Vagina (tissue), 2 donors: ENCODE measurements at places on chromosomes 16 and 17.

- DNase-seq, result no peak
These were observed 68.2 kb downstream of the ABCC12 start for GRCh38 chr16:48087639-48088038.

DNA sequence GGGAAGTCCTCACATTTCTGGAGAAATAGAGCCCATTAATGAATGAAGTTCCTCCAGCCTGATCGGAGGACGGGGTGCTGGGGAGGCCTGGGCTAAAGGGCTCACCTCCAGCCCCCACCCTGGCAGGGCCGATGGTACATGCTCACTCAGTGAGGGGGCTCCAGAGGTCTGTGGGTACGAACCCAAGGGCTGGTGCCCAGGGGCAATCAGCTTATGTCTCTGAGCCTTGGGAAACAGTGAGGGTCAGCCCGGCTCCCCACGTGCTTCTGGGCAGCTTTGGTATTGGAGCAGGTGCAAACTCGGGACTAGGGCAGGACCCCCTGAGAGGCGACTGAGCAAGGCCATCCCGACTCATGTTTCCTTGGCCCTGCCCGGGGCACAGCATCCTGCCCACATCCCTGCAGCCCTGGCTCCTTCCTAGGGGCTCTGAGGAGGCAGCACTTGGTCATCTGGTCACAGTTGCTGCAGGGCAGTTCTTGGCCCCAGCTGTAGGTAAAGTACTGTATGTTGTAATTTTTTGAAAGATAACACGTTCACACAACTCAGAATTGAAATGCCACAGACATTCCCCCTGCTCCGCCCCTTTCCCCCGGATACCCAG is 969 bp upstream of the CETP start:
- no peak for DNase-seq

GRCh38 chr17:27860971-27861664 is 32.0 kb downstream of the LYRM9 start:
- no peak for DNase-seq

DNA sequence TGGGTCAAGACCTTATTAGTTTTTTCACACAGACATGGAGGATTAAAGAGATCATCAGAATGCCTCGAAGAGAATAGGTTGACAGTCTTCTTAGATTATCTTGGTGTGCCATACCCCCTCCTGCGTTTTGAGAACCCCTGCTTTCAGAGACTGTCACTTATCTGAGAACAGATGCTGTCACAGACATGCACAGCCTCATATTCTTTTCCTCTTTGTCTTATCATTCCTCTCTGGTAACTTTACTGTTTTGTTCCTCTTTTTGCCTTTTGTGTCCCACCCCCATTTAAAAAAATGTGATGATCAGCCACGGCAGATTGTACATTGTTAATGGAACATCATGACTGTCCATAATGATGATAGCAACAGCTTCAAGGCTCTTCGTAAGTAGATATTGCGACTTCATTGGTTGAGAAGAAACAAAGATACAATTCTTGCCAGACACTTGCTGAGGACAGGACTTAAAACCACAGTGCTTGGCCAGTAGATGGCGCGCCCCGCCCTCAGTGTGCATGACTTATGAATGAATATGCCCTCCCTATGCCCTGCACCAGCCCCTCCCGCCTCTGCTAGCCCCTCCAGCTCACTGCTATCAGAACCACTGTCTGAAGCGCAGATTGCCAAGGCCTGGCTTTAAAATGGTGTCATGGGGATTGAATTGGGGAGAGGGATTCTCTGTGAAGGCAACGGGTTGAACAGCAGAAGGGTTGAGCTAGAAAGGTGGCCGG is 2.6 kb upstream of the PITPNC1 start:
- no peak for DNase-seq

GRCh38 chr16:88920618-88921590 is 54.4 kb upstream of the PABPN1L start:
- no peak for DNase-seq

GRCh38 chr17:64217249-64217691 is 45.8 kb downstream of the TEX2 start:
- no peak for DNase-seq

GRCh38 chr17:42779304-42779935 is 990 bp upstream of the WNK4 start:
- DNase-seq, result no peak

DNA sequence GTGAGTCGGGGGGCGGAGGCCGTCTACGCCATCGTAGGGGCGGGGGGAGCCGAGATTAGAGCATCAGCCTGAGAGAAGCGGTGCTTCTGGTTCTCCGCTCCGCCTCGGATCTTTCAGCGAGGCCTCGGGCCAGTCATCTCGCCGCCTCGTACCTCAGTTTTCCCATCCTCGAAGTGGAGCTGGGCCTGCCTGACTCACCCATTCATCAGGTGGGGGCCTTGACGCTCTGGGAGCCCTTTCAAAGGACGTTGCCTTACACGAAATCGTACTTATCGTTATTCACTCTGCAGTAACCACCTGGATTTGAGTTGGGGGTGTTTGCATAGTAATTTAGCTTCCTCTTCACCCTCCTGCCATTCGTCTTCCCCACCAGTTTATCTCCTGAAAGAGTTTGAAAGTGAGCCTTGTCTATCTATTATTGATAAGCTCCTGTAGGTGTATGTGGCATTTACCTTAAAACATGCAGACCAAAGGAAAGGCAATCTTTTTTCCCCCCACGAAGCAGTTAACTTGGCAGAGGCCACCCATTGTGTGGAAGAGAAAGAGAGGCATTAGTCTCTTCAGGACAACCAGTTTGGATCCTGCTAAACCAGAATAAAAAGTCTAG is 674 bp downstream of the TAF15 start:
- DNase-seq, result no peak
